Stimulated activated CD8-positive, alpha-beta memory T cell treated with anti-CD3 and anti-CD28 coated beads, Interleukin-15, amount 100 ng/mL, for 48 hours (primary cell): ENCODE measurements at places on chromosomes 7 and 10.

- no peak for DNase-seq
Observed at GRCh38 chr10:94091649-94092048, 97.9 kb downstream of the PLCE1 start.

DNA sequence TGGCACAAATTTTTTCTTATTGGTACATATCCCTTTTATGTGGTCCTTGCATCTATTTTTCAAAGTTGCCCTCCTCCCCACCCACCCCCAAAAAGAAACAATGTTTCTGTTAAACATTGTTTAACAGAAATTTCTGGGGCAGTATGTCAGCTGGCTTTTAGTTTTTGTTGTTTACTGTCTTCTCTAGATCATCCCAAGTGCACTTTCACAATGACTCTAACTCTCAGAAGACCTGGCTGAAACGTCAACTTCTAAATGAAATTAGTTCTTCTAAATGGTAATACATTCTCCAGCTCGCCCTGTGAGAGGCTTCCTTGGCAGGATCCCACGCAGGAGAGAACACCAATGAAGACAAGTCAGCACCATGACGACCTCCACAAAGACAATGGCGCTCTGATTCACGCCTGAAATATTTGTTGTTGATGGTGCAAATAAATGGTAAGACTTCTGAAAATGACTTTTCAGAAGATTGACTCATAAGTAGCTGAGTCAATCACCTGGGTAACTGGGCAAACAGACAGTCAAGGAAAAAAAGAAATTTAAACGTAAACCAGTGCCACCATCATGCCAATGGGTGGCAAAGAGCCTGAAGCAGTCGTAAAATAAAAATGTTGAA is 293.7 kb downstream of the FZD1 start:
- DNase-seq, result no peak

DNA sequence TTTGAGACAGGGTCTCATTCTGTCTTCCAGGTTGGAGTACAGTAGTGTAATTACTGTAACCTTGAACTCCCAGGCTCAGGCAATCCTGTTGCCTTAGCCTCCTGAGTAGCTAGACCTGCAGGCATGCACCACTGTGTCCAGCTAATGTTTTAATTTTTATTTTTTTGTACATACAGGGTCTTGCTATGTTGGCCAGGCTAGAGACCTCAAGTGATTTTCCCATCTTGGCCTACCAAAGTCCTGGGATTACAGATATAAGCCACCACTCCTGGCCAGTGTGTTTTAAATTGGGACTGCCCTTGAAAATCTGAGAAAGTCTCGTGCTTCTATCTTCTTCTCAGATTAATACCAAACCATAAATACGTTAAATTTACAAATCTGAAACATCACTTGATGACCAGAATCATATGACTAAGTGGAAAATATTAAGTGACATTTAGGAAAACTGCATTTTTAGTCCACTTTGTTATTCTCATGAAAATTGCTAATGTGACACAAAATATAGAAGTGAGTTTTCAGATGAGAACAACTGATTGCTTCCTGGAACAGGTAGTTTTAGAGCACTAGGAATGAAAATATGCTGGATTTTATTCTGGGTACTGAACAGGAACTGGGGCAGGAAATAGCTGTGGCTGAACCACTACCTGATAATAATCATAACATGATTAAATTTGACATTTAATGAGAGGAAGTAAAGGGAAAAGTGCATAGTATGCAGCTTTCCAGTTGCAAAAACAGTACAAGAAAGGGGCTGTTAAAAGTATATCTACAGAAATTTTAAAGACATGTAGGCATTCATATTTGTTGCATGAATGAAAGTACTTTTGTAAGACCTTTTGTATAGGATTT is 4.2 kb downstream of the PHTF2 start:
- no peak for DNase-seq

DNA sequence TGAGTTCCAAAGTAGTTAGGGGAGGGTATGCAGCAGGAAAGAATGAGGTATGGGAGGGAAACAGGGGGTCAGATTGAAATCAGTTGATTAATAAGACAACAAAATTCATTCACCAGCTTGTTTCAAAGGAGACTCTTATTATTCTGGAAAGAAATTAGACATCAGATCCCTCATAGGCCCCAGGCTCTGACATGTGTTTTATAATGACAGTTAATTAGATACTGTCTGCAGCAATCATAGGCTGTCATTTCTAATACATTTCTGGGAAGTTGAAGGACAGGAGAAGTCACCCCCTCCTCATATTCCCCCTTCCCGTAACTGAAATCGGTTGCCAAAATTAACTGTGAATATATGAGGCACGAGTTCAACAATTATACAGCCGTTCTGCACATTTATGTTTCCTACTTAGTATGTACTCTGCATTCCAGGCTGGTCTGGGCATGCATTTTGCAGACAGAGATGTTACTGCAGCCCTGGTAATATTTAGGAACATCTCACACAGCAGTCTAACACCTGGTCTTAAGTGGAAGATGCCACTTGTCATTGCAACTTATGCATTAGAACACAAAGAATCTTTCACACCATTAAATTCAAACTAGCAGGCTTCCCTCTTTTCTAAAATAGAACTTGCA is 355.2 kb upstream of the LRGUK start:
- no peak for DNase-seq

GRCh38 chr10:33333260-33334101 is 986 bp downstream of the NRP1 start:
- DNase-seq, result no peak

DNA sequence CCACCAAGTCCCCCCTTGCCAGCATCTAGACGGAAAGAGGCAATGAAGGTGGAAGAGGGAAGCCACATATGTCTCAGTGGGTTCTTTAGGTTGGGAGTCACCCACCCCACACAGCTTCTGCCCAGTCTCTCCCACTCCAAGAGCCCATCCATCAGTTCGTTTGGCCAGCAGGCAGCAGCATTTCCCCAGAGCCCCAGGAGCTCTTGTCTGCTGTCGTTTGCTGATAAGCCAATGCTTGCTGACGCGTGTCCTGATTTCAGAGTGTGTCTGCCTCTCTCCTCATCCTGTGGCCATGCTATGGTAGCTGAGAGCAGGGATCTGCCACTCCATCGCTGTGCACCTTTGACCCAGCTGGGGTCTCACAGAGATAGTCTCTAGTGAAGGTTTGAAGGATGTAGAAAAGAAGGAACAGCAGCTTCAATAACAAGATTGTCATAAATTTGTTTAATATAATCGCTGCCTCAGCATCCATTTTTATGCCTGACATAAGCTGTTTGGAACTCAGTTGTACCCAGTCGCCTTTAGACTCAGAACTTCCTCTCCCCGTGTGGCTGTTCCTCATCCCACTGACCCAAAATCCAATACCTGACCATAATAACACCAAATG is 39.4 kb upstream of the GDF10 start:
- no peak for DNase-seq

DNA sequence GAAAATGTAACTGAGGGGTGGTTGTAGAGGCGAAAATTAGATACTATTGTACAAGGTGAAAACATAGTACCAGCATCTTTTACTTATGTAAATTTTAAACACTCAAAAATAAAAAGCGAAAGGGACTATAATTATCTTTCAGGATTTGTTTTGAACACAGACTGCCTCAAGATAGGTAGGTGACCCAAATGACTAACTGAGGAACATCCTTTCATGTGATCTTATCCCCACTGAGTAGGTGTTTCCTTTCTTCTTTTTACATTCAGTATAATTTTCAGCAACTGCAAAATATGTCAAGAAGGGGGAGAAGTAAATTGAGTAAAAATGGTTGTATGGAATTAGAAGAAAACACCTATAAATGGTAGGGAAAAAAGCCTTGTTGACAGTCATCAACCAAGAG is 236.7 kb downstream of the PHF14 start:
- DNase-seq, result no peak

- no peak for DNase-seq
Observed at GRCh38 chr10:66318761-66319160, 607.1 kb upstream of the LRRTM3 start.

- DNase-seq, result no peak
Observed at GRCh38 chr10:130742941-130743675, 568.4 kb downstream of the TCERG1L start.

GRCh38 chr7:131302446-131302845 is 25.2 kb upstream of the MKLN1 start:
- no peak for DNase-seq

DNA sequence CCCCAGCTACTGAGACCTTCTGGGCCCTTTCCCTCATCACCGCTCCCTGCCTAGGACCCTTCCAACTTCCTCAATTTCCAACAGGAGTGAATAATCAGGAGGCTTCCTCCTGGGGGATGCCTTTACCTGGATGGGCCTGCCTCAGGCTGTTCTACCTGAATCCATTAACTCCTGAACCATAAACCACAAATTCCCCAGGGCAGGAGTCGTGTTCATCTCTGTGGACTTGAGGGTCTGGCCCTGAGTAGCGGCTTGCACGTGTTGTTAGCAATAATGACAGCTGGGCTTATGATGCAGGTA is 105.1 kb upstream of the GPR26 start:
- DNase-seq, result no peak

DNA sequence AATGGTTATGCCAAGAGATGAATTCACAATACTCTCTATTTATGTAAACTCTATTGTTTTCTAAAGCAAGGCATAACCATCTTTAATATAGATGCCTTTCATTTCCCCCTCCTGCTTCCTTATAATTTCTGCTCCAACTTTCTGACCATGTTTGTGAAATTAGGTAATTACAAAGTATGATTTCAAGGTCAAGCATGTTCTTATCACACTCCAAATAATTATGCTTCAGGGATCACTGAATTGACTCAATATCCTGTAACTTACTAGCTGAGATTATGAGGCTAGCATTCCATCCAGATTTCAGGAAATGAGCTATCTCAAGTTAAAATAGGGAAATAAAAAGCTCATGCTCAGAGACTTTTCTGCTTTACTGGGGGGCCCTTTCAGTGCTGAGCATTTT is 655.9 kb upstream of the IGFBP3 start:
- DNase-seq, result no peak

DNA sequence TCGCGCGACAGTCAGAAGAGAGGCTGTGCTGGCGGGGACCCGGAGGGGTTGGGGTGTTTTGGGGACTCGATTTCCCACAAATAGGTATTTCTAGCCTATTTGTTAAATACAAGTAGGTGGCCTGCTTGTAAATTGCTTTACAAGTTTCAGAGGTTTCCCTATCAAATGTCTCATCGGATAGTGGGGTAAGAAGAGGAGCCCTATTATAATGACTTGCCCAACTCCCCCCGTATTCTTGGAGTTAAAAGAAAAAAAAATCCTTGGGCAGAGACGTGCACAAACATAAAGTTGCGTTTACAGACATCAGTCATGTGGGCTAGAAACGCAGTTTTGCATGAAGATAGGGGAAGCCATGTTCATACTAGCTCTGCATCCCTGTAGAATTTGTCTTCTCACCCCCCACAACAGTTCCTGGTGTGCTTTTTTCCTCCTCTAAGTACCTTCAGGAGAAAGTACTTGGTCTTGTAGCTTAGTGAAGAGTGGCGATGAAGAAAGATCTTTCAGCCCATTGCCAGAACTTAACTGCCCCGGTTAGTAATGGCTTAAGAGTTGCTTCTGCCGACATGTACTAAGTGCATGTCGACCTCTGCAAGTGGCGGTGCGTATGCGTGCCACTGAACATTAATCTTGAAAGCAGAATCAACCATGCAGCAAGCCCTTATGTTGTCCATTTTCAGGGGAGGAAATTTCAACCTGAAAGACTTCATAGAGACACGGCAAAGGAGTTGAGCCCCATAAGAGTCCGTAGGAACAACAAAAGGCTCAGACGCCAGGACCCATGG is 832 bp upstream of the TIAL1 start:
- DNase-seq, result no peak

GRCh38 chr10:405648-406047 is 270.4 kb downstream of the ZMYND11 start:
- DNase-seq, result no peak

- DNase-seq, result no peak
Observed at GRCh38 chr7:96076350-96076707, 245.6 kb downstream of the SLC25A13 start.

GRCh38 chr7:130900471-130901076 is 166.6 kb upstream of the KLF14 start:
- no peak for DNase-seq

DNA sequence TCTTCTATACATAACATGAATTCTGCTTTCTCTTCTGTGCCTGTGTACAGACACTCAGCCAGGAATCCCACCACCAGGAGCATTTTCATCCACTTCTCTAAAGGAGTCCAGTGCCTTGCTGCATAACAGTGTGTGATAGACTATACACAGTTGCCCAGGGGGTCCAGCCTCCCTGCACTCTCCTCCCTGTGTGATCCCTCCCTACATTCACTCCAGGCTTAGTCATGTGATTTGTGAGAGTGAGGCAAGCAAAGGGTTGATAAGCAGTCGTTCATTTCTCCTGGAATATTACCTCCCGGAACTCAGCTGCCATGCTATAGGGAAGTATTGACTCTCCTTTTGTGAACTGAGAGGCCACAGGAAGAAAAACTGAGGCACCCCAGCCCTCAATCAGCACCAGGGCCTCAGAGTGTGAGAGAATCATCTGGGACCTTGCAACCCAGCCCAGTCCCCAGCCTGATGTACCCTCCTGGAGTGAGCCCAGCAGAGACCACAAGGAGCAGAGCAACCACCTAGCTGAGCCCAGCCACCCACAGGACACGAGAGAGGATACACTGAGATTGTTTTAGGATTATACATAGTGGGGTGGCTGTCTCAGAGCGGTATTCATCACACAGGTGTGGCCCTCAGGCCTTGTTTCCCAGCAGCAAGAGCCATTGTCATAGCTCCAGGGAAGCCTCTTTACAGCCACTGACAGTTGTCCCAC is 45.0 kb upstream of the EEPD1 start:
- DNase-seq, result no peak

GRCh38 chr7:45586542-45587520 is 12.7 kb downstream of the ADCY1 start:
- DNase-seq, result no peak

DNA sequence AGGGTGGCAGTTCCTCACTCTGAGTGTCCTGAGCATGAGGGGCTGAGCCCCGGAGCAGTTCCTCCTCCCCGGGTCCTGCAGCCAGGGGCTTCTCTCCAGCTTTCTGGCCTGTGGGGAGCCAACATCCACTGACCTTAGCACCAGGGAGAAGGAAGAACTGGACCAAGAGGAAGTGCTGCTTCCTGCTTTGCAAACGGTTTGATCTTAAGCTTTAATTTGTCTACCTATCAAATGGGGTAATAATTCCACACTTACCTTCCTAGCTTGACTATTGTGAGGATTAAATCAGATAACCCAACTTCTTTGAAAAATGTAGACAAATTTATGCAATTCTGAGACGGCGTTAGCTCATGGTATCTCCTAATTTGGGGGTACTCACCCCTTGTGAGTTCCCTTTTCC is 2.0 kb downstream of the NOBOX start:
- DNase-seq, result no peak

DNA sequence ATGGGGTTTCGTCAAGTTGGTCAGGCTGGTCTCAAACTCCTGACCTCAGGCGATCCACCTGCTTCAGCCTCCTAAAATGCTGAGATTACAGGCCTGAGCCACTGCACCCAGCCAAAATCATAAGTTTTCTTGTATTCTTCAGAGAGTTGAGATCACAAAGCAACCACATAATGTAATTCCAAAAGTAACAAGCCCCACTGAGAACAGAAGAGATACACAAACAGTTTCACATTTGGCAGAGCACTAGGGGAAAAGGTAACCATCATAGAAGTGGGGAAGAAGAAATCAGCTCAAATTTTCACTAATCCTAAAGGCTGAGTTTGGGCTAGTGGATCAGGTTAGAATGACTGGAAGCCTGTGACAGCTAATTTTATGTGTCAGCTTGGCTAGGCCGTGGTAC is 5.4 kb upstream of the CEP41 start:
- no peak for DNase-seq
